ENCODE measurements at places on chromosomes 7 and 10.
A peak's percentile ranks its signal among the peaks of the same experiment; 100 is the strongest.

GRCh38 chr7:148919859-148920258 lies 35.8 kb upstream of the EZH2 start:
- no peak for DNase-seq

DNA sequence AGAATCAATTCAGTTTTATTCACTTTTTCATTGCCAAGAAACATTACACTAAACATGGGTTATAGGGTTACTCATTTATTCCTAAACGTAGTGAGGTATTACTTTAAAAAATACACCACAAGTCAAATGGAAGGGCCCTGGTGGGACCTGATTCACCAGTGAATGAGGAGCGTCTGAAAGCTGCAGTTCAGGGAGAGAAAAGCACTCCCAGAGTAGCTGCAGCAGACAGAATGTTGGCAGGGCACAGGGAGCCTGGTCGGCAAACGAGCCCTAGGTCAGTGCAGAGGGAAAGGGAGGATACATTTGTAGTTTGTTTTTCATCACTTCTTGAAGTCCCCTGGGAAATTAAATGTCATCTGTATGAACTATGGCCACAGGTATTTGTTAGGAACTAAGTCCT lies 361.7 kb upstream of the ETV1 start:
- no peak for DNase-seq

GRCh38 chr7:2309889-2310331 lies 4.3 kb downstream of the SNX8 start:
- no peak for DNase-seq

- peak; percentile 80 for DNase-seq
These were observed 676.4 kb upstream of the NRP1 start for GRCh38 chr10:34010891-34011290.

DNA sequence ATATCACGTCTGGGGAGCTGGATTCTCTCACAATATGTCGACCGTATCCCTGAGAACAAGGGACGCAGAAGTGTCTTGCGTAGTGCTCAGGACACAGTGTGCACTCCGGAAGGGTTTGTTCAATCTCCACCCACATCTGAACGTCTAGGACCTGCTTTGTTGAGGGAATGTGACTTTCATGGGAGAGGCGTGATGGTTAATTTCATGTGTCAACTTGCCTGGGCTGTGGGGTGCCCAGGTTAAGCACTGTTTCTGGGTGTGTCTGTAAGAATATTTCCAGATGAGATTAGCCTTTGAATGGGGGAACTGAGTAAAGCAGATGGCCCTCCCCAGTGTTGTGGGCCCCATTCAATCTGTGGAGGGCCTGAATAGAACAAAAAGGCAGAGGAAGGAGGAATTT lies 80.4 kb upstream of the SFMBT2 start:
- no peak for DNase-seq

DNA sequence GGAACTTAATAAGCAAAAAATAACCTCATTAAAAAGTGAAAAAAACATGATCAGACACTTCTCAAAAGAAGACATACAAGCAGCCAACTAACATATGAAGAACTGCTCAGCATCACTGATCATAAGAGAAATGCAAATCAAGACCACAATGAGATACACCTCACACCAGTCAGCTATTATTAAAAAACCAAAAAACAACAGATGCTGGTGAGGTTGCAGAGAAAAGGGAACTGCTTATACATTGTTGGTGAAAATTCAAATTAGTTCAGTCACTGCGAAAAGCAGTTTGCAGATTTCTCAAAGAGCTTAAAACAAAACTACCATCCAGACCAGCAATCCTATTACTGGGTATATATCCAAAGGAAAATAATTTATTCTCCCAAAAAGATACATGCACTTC lies 513.3 kb downstream of the MDFIC start:
- DNase-seq: no peak
